T-helper 2 cell (primary cell): ENCODE measurements at places on chromosomes 12 and 14.
A peak's percentile ranks its signal among the peaks of the same experiment; 100 is the strongest.

GRCh38 chr14:22549981-22550673 lies 38.9 kb downstream of the DAD1 start:
- peak; percentile 82 for DNase-seq

GRCh38 chr12:45675534-45675933 lies 54.0 kb upstream of the ARID2 start:
- DNase-seq: no peak

GRCh38 chr12:1471224-1471623 lies 123.2 kb downstream of the FBXL14 start:
- DNase-seq: no peak

GRCh38 chr12:3458041-3458440 lies 33.0 kb upstream of the PRMT8 start:
- no peak for DNase-seq

DNA sequence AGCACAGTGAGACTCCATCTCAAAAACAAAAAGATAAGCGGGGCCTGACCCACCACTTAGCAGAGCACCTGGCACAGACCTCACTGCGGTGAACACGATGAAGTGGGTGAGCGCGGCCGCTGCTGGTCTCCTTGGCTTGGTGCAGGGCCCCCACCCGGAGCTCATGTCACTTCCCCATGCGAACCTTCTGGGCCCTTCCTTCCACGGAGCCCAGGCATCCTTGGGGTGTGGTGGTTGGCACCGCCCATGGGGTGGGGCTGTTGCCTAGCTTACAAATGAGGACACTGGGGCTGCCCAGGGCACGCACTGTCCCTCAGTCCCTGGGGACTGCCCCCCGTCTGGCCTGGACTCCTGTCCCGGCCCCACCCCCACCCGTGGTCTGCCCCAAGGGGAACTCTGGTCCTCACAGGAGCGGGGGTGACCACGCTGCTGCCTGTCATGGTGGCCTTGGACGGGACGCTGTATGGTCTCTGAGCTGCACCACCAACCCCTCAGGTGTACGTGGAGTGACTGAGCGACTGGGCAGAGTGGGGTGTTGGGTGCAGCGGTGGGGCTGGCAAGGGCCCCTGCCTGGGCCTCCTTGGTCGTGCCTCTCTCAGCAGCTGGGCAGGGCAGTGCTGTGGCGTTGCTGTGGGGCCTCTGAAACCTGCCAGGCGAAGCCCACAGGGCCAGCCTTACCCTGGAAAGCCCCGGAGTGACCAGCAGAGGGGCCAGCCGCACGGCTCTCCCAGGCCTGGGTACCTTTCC lies 15.3 kb downstream of the FBRSL1 start:
- DNase-seq: no peak

- no peak for DNase-seq
Observed at GRCh38 chr14:72573725-72574417, 320.0 kb downstream of the DPF3 start.

- no peak for DNase-seq
Observed at GRCh38 chr12:116674643-116675183, 63.2 kb downstream of the SPRING1 start.

DNA sequence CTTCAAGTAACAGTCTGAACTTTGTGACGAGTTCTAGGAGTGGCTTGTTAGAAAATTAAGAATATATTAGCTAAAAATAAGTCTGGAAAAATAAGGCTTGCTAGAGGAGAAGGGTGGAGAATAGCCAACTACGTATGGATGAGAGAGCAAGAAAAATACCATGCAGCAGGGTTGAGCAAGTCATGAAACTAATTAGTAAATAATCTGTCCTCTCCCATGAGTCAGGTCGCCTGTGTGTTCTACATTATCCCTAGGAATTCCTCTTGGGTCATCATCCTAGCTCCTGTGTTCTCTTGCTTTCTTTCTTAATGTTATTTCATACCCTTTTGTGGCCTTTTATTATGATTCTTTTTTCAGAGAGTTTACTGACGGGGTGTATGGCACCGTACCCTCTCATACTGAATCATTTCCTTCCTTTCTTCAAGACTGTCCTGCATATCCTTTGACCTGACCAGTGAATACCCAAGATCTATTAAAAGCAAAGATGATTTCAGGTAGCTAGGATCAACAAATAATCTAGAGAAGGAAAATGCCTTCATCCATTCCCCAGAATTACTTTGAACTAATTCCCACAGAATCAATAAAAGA lies 177.2 kb upstream of the NPAS3 start:
- no peak for DNase-seq

- DNase-seq: no peak
Observed at GRCh38 chr12:119447126-119447525, 112.6 kb downstream of the CCDC60 start.

GRCh38 chr14:54211551-54212308 lies 185.1 kb upstream of the CDKN3 start:
- DNase-seq: no peak

DNA sequence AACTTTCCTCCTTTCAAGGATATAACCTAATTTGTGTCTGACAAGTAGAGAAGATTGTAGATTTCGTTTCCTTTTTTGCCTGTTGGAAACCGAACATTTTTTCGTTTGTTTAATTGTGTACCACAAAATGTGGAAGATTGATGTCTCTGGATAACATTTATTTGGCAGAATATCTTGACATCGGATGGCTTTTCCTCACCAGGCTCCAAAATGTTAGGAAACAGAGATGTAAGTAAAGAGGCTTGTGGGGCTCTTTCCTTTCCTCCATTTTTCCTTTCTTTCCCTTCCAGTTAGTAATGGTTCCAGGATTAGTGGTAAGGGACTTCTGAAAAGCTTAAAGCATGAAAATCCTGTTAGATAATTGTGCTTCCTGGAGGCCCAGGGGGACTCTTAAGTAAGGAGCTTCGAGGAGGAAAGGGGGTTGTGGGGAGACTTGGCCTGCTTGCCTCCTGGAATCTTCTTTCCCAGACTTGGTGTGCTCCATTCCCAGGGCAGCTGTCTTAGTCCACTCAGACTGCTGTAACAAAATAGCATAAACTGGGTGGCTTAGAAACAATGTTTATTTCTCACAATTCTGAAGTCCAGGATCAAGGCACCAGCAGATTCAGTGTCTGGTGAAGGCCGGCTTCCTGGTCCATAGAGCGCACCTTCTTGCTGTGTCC lies 243.1 kb upstream of the PWP1 start:
- no peak for DNase-seq

DNA sequence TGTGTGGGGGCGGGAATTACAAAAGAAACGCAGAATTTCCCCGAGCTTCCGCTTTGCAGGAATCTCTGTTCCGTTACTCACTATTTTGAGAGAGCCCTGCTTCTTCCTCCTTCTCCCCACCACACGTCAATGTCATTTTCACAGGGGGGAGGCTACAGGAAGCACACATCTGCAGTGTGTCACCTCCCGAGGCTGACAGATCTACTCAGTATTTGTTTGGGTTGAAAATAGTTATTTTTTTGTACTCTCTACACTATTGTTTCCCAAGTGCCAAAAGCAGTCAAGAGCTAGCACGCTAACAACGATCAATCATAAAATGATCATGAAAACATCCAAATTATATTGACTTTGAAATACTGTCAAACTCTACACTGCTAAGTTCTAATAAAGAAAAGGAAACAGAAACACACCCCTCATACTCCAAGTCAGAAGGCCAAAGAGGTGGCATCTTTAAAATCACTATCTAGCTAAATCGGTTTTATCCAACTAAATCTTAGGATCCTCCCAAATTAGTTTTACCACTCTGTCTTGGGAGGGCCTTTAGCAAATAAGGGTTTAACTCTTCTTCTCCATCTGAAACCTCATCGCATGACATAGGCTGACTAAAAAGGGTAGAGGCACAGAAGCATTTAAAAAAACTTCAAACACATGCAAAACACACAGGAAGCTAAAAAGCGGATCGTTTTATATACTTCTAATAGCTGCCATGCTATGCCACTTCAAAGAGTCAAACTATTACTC lies 51.8 kb downstream of the FOXN3 start:
- DNase-seq: no peak

DNA sequence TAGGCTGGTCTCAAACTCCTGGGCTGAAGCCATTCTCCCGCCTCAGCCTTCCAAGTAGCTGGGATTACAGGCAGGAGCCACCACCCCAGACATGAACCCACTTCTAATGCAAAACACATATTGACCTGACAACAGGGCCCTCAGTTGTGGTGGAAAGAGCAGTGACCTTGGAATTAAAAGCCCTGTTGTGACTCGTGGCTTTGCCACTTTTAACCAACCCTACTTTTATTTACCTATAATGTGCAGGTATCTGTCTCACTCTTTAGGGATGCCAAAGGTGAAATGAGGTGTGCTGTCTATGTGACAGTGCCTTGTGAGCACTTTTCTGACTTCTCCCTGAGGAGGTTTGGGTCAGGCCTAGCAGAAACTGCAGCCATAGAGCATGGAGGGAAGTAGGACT lies 132.8 kb upstream of the DNM1L start:
- DNase-seq: no peak

GRCh38 chr14:98890556-98891340 lies 381.2 kb downstream of the BCL11B start:
- DNase-seq: no peak

- DNase-seq: no peak
Observed at GRCh38 chr12:32702946-32703345, 23.8 kb downstream of the DNM1L start.

DNA sequence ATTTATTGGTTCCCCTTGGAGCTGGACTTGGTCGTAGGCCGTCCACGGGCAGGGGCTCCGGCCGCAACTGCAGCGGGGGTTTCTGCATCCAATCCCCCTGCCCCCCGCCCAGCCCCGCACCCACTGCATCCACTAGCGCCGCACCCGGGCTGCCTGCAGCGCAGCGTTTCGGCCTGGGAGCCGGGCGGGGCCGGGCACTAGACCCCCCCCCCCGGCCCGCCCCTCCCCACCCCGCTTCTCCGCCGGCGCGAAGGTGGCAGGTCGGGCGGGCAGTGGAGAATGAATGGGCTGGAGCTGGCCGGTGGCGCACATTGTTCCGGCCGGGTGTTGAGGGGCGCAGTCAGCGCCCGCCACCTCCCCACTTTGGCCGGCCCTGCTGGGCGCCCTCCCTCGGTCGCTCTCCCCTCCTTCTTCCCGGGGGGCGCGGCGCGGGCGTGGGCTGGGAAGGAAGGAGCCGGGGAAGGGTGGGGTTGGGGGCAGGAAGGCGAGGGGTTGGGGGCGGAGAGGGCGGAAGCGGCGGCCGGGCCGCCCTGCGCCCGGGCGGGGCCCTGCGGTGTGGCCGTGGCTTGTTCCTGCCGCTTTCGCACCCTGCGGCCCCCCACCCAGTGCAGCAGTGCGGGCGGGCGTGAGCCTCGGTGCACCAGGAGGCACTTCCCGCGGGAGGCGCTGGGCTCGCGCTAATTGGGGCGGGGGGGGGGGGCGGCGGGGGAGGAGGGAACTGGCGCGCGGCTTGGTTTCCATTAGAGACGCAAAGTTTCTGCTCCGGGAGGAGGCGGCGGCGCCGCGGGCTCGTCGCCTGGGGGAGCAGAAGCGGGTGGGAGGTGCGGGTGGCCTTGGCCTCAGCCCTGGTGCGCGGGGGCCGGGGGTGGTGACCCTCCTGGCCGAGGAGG lies 841 bp downstream of the CALM1 start:
- DNase-seq: peak; percentile 90

DNA sequence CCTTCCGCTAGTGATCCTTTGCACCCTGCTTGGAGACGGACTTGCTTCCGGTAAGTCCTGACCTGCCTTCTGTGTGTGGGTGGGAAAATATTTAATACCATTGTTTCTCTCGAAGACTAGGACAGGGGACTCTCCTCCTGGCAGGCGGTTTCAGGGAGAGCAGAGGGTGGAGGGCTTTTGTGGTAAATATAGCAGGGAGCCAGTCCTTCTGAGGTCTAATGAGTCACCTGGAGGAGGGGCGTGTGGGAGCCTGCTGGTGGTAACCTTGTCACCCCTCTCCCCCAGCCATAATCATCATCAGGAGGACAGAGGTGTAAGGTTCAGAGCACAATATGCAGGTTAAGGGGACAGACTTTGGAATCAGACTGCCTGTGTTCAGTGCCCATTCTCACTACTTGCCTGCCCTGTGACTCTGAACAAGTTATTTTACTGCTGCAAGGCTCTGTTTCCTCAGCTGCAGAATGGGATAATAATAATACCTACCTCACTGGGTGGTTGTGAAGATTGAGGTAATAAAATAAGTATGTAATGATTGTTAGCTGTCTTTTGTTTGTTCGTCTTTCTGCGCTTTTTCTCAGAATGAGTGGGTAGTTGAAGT lies 47.4 kb downstream of the SUSD6 start:
- peak; percentile 66 for DNase-seq

GRCh38 chr14:72682188-72682587 lies 211.7 kb downstream of the DPF3 start:
- no peak for DNase-seq

- DNase-seq: no peak
Observed at GRCh38 chr12:113186666-113187325, 1.3 kb downstream of the RITA1 start.

DNA sequence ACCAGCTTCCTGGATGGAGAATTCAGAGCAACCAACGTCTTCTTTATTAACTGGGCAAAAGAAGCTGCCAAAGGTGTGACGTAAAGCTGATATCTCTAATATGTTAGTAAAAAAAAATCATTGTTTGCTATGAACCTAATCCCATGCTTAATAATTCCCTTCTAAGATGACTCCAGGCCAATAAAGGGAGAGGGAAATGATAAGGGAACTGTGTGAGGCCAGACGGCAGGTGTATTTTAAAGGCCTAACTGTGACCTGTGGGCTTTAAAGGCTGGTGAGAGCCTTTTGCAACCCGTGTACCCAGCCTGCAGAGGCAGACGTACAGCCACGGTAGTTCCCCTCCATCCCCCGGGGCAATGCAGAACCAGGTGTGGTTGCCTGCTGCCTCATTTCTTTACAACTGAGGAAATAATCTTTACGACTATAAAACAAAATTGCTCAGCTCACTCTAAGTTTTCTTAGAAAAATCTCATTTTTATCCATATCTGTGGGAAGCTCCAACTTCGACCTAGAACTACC lies 370.6 kb downstream of the EGLN3 start:
- no peak for DNase-seq

DNA sequence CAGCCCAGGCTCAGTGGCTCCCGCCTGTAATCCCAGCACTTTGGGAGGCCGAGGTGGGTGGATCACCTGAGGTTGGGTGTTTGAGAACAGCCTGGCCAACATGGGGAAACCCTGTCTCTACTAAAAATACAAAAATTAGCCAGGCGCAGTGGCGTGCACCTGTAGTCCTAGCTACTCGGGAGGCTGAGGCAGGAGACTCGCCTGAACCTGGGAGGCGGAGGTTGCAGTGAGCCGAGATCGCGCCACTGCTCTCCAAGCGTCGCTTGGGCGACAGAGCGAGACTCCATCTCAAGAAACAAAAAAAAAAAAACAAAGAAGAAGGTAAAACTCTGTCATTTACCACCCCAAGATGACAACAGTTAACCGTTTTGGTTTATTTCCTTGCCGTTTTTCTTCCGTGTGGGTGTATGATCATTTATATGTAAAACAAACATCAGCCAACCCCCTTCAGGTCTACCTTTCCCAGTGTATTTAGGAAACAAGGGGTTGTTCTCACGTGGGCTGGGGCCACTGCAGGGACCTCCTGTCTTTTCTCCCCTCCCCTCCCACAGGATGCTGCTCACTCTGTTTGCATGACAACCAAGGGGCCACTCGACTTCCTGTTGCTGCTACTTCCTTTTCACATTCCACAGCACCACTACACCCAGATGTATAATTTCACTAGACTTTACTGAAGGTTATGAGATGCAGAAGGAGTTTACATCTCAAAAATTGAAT lies 13.6 kb downstream of the TTC9 start:
- peak; percentile 29 for DNase-seq

- no peak for DNase-seq
Observed at GRCh38 chr12:20963762-20964161, 153.3 kb downstream of the SLCO1B3 start.
